ENCODE measurements at places on chromosomes 5 and 9.

DNA sequence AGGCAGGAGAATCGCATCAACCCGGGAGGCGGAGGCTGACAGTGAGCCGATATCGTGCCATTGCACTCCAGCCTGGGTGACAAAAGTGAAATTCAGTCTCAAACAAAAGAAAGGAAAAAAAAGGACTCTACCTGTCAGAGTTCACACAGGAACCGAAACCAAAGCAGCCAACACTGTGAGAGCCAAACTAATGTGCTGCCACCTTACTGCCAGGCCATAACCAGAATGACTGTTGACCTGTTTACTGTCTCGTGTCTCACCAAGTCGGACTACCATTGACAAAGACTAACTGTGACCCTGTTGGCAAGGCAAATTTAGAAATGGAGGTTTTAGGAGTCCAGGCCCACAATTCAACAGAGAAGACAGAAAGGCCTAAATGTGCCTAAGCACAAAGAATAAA, 112.4 kb downstream of the ANXA2R start:
- no peaks in the 10 kb centered on the region for H3K4me1 ChIP-seq
- no peaks in the 10 kb centered on the region for H3K36me3 ChIP-seq
- no peaks in the 10 kb centered on the region for H3K27me3 ChIP-seq
- no peak for DNase-seq
- no peak overlapping the region for H3K27ac ChIP-seq
- no peak overlapping the region for H3K4me3 ChIP-seq

DNA sequence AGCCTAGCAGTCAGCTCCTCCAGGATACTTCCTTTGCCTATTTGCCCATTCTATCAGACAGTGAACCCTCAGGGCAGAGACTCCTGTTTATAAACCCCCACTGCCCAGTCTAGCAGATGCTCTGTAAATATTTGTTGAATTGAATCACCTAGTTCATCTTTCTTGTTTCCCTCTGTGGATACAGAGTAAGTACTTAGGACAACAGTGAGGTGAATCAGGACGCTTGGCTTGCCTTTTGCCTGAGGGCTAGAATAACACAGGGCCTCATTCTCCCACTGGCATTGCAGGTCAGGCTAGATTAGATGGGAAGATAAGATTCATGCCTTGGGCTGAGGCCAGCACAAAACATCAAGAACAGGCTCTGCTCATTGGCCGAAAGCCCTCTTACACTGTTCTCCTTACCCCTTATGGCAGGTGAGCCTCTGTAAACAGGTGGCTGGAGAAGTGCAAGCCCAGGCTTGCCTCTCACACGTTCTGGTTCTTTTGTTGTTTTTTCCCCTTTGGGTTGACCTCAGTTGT, 22.2 kb downstream of the TNFSF8 start:
- H3K27ac ChIP-seq = peak overlapping the region; percentile 54
- DNase-seq = no peak
- H3K36me3 ChIP-seq = peaks cover 31% of the 10 kb centered on the region

GRCh38 chr5:80165452-80165851, 90.4 kb downstream of the SERINC5 start:
- no peaks in the 10 kb centered on the region for H3K4me1 ChIP-seq
- H3K27me3 ChIP-seq = no peaks in the 10 kb centered on the region
- peaks cover 52% of the 10 kb centered on the region for H3K36me3 ChIP-seq
- DNase-seq = no peak

GRCh38 chr9:69649566-69650250, 22.5 kb downstream of the APBA1 start:
- H3K4me3 ChIP-seq = no peak overlapping the region
- no peak for DNase-seq
- no peaks in the 10 kb centered on the region for H3K4me1 ChIP-seq
- no peaks in the 10 kb centered on the region for H3K27me3 ChIP-seq
- H3K27ac ChIP-seq = no peak overlapping the region

DNA sequence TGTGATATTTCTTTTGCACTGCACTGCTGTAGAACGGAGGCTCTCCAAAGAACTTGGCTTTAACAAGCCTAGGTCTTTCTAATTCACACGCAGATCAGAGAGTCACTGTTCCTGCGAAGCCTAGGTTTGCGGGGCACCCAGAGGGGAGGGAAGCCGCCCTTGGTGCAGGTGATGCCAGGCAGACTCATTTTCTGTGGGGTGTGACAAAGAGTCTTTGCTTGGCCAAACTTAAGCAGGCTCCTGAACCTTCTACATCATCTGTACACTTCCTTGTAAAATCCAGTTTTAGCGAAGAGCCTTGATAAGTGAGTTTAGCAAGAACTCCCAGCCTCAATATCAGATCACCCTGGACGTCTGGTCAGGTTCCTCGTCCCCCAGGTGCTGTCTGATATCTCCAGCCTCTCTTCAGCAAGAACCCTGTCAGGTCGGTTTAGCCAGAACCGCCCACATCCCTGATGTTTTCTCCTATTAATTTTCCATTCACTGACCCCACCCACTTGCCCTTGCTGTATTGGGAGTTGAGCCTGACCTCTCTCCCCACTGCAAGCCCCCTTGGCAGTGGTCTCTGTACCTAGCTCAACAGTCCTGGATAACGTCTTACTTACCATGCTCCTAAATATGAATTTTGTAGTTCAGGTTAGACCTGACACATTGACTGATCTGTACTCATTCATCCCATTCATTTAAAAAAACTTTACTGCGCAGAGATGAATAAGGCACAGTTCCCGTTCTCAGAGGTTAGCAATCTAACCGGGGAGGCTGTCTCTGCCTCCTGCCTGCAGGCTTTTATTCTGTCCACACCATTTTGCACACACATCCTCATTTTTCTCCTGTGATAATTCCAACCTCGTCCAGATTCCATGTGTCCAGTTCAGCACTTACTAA, 880 bp upstream of the UBAC1 start:
- H3K36me3 ChIP-seq = no peaks in the 10 kb centered on the region
- H3K4me1 ChIP-seq = peaks cover 11% of the 10 kb centered on the region
- H3K4me3 ChIP-seq = no peak overlapping the region
- H3K27me3 ChIP-seq = no peaks in the 10 kb centered on the region
- no peak for DNase-seq
- no peak overlapping the region for H3K27ac ChIP-seq

DNA sequence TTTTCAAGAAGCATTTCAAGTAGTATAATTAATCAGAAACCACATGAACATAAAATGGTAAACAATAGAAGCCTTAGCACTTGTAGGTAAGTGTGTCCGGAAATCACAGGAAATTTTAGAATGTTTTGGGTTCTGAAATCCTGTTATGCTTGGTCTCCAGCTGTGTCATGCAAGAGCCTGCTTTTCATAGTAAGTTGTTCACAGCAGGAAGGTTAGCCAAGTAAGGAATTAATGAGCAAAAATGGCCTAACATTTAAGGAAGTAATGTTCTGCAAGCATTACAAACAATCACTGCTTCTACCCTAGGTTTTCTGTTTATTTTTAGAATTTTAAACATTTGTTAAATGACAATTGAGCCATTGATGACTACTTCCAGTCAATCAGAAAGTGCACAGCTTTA, 669.5 kb downstream of the SLCO4C1 start:
- H3K27ac ChIP-seq = no peak overlapping the region
- no peaks in the 10 kb centered on the region for H3K27me3 ChIP-seq
- no peaks in the 10 kb centered on the region for H3K4me1 ChIP-seq
- no peaks in the 10 kb centered on the region for H3K36me3 ChIP-seq
- no peak for DNase-seq
- no peak overlapping the region for H3K4me3 ChIP-seq

DNA sequence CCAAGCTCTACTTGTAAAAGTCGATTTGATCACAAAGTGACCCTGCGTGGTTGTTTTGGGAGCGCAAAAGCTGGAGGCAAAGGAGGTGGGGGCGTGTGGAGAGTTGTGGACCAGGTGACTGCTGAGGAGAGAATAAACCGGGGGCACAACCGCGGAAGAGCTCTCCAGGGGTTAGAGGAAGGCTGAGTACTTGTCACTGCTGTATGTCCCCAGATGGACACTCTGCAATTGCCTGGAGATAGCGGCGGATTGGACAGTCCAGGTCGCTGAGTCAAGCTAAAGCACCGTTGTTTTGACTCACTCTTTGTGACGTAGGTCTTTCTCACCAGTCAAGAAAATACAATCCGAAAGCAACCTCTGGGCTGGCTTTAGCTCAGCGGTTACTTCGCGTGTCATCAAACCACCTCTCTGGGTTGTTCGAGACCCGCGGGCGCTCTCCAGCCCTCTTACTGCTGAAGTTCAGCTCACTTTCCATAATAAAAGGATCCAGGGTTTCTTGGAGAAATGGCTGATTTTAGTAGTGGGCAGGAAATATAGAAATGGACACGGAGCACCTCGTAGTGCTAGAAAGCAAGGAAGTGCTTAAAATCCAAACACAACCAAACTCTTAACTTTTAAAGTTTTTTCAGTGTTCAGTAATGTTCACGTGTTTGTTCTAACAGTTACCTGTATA, 25.7 kb downstream of the ZMAT2 start:
- H3K36me3 ChIP-seq = no peaks in the 10 kb centered on the region
- no peak overlapping the region for H3K27ac ChIP-seq
- no peaks in the 10 kb centered on the region for H3K4me1 ChIP-seq
- DNase-seq = peak; percentile 49

GRCh38 chr9:118305331-118305730, 601.1 kb downstream of the TLR4 start:
- H3K36me3 ChIP-seq = no peaks in the 10 kb centered on the region
- H3K4me1 ChIP-seq = no peaks in the 10 kb centered on the region
- no peak overlapping the region for H3K4me3 ChIP-seq
- H3K27ac ChIP-seq = no peak overlapping the region
- H3K27me3 ChIP-seq = no peaks in the 10 kb centered on the region

DNA sequence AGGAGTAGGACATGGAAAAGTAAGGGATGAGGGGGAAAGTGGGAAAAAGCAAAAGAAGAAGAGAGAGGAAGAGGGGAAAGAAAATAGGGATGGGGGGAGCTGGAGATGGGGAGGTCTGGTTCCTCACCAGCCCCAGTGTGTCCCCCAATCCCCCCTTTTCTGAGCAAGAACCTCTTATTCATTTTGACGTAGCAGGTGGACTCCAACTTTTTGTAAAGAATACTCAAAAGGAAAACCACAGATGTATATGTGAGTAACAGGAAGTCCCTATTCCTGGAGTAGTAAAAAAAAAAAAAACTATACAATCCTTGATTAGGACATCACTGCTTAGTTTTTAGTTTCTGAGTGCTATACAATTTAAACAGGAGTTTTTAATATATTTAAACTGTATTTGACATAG, 3.9 kb upstream of the CFAP95 start:
- H3K27ac ChIP-seq = no peak overlapping the region
- H3K4me1 ChIP-seq = no peaks in the 10 kb centered on the region

DNA sequence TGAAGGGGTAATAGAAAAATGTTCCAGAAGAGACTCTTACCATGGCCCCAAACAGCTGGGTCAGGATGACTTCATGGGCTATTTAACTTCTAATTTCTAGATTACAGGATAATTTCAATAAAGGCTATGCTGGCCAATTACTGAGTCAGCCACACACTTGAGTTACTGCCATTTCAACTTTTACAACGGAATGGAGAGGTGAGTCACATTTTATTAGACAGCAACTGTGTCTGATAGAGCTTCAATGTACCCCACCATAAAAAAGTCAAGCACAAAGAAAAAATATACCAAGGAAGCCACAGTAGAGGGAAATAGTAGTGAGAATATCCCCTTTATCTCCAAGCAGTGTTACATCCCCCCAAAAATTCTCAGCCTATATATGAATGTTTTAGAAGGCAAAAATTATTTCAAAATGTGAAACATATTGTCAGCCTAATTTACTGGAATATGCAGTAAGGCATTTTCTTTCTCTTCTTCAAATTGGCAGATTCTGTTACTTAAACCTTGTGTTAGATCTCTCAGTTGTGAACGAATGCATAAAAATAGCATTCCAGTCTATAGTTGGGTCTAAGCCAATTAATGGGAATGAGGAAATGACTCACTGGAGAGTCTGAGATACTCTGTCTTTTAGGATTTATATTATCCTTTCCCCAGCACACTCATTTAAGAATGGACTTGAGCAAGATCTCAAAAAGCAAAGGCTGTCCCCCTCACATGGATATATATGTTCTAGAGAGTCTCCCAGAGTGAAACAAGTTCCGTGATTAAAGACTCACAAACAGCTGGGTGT, 47.1 kb upstream of the RAI14 start:
- no peak overlapping the region for H3K27ac ChIP-seq
- no peaks in the 10 kb centered on the region for H3K27me3 ChIP-seq

- no peak overlapping the region for H3K27ac ChIP-seq
- no peak overlapping the region for H3K4me3 ChIP-seq
- no peak for DNase-seq
- H3K4me1 ChIP-seq = no peaks in the 10 kb centered on the region
These were observed 100.8 kb downstream of the COL23A1 start for GRCh38 chr5:178489271-178489976.

- no peaks in the 10 kb centered on the region for H3K27me3 ChIP-seq
- no peaks in the 10 kb centered on the region for H3K4me1 ChIP-seq
- no peak overlapping the region for H3K4me3 ChIP-seq
- no peak for DNase-seq
- H3K27ac ChIP-seq = no peak overlapping the region
These were observed 19.0 kb downstream of the NEURL1B start for GRCh38 chr5:172659909-172660628.

GRCh38 chr9:5188060-5188984, 2.9 kb upstream of the INSL6 start:
- no peaks in the 10 kb centered on the region for H3K36me3 ChIP-seq
- no peak overlapping the region for H3K4me3 ChIP-seq
- H3K27ac ChIP-seq = no peak overlapping the region
- H3K27me3 ChIP-seq = no peaks in the 10 kb centered on the region
- DNase-seq = no peak

- peak; percentile 88 for DNase-seq
- H3K27ac ChIP-seq = peak overlapping the region; percentile 87
- no peaks in the 10 kb centered on the region for H3K36me3 ChIP-seq
- peak overlapping the region; percentile 71 for H3K4me3 ChIP-seq
- H3K4me1 ChIP-seq = peaks cover 23% of the 10 kb centered on the region
- no peaks in the 10 kb centered on the region for H3K27me3 ChIP-seq
These were observed 1.1 kb downstream of the ZNF367 start for GRCh38 chr9:96417051-96417586.

GRCh38 chr5:112863549-112863948, 2.5 kb downstream of the SRP19 start:
- H3K4me3 ChIP-seq = no peak overlapping the region
- H3K27ac ChIP-seq = no peak overlapping the region
- peaks cover 44% of the 10 kb centered on the region for H3K36me3 ChIP-seq

GRCh38 chr5:97628031-97628430, 445.0 kb upstream of the RIOK2 start:
- H3K27me3 ChIP-seq = no peaks in the 10 kb centered on the region
- no peak overlapping the region for H3K4me3 ChIP-seq
- no peaks in the 10 kb centered on the region for H3K4me1 ChIP-seq
- no peaks in the 10 kb centered on the region for H3K36me3 ChIP-seq
- no peak for DNase-seq
